NCI-H187 treated with DMSO at 0.1 percent for 48 hours (cell line): ENCODE measurements at places on chromosomes 16 and 17.

GRCh38 chr17:8870406-8871040, 3.0 kb upstream of the PIK3R6 start:
- DNase-seq, result no peak

DNA sequence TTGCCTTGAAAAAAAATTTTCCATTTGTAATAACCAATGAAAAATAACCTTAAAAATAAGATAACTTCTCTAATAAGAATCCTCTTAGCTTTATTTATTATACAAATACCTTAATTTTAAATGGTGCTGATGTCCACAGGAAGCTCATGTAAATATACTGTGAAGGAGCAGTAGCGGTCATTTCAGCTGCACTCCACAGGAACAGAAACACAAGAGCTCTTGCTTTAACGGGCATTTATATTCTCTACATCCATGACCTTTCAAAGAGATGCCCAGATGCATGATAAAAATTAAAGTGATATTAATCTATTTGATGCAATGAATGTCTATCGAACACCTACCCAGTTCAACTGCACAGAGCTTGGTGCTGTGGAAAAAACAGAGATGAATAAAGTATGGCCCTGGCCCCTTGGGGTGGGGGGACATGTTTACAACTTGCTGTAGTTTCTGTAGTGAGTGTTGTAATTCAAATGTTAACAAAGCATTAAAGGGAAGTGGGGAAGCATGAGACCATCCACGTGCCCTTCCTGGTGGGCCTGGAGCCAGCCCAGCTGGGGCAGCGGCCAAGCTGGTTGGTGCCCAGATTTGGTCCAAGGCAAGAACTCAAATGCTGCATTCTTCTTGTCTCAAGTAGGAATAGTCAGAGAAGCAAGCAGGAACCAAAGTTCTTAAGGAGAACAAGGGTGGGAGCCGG, 47.9 kb downstream of the IQCK start:
- no peak for DNase-seq

DNA sequence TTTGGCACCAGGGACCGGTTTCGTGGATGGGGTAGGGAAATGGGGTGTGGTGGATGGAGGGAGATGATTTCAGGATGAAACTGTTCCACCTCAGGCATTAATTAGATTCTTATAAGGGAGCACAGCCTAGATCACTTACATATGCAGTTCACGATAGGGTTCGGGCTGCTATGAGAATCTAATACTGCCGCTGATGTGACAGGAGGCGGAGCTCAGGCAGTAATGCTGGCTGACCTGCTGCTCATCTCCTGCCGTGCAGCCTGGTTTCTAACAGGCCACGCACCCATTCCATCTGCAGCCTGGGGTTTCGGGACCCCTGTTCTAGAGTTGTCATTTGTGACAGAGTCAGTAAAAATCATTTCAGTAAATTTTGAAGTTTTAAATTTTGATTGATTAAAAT, 99.7 kb downstream of the CHD9 start:
- DNase-seq, result no peak

- no peak for DNase-seq
These were observed 107.9 kb downstream of the AIPL1 start for GRCh38 chr17:6327007-6327406.

DNA sequence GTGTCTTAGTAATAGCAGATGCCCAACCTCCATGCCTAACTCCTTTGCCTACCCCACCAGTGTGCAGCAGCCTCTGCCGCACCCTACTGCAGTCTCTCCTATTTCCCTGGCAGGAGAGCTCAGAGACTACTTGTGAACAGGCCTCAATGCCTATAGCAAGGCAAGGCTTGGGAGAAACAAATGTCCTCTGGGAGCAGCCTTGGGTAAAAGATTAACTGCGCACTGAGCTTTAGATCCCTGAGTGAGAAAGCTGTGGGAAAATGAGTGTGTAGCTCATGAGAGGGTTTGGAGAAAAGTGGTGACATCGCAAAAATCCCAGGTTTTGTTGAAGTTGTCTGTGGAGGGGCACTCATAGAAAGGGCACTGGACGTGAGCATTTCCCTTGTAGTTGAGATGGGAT, 335.8 kb downstream of the WWOX start:
- DNase-seq, result no peak

DNA sequence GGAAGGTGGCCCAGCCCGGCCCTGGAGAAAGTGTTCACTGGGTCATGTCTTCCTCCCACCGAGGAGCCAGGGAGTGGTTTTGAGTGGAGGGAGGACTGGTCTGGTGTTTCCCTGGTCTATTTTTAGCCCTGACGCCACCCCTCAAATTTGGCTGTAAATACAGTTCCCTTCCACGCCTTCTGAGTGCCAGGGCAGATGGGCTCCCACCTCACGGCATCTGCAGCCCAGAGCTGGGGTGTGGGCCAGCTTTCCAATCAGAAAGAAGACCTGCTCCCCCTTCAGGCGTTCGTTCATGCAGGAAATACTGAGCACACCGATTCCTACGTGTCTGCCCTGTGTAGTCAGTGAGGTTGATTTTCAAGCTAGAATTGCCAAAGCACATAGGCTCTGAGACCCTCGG, 53.7 kb downstream of the SNX20 start:
- no peak for DNase-seq

GRCh38 chr17:57782062-57782490, 37.0 kb upstream of the CCDC182 start:
- no peak for DNase-seq

DNA sequence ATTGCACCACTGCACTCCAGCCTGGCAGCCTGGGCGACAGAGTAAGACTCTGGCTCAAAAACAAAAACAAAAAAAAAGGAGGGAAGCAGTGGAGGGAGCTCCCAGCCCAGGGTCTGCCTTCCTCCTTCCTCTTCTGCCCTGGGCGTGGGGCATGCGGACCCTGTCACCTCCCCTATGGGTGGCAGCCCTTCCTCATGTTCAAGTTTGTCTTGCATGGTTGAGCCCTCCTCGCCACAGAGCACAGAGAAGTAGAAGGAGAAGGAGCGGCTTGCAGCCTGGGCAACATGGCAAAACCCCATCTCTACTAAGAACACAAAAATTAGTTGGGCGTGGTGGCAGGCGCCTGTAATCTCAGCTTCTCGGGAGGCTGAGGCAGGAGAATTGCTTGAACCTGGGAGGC, 21.4 kb upstream of the TIMP2 start:
- DNase-seq, result no peak

- DNase-seq, result no peak
These were observed 382.3 kb upstream of the EEF2KMT start for GRCh38 chr16:5479926-5480325.

DNA sequence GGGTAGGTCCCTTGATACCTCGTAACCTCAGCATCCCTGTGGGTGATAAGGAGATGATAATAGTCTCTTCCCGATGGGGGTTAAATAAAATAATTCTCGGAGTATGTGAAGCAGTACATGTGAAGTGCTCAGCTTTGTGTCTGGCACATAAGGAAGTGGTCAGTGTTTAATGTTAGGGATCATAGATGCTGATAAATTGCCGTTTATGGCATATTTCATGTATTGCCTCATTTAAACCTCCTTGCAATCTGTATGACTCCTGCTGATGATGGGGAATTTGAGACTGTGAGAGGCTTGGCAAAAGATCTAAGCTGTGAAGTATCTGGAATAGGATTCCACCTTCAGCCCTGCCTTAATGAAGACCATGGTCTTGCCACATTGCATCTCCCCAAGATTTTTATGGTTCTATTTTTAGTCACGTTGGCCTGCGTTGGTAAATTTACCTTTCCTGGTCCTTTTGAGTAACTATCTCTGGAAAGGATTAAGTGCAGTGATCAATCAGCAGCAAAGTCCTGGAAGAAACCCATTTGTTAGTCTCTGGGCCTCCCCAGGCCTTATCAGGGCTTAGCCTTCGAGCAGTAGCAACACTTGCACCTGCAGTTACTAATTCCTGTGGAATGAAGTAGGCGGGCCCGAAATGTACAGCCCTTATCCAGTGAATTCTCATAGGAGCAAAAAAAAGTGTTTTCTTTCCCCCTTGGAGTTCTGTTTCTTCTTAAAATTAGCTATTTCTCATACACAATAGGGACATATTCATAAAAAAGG, 144.9 kb downstream of the WWOX start:
- DNase-seq, result no peak

GRCh38 chr16:2770057-2770951, 6.8 kb downstream of the ELOB start:
- DNase-seq, result no peak

- DNase-seq, result no peak
These were observed 20.5 kb downstream of the XYLT1 start for GRCh38 chr16:17450291-17450690.

- no peak for DNase-seq
These were observed 4.1 kb upstream of the ARL5C start for GRCh38 chr17:39170109-39170508.

- no peak for DNase-seq
These were observed 314 bp upstream of the ITGA2B start for GRCh38 chr17:44389723-44390202.

DNA sequence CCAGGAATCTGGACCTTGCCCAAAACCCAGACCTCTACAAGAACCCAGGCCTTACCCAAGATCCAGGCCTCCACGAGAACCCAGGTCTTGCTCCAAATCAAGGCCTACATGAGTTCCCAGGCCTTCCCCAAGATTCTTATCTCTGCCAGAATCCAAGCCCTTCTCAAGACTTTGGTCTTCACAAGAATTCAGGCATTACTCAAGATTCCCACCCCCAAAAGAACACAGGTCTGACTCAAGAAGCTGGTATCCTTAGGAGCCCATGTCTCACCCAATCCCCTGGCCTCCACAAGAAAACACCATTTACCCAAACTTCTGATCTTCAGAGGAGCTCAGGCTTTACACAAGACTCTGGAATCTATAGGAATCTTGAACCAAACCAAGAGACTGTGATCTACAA, 2.6 kb downstream of the SPEM3 start:
- no peak for DNase-seq

- no peak for DNase-seq
These were observed 139.3 kb upstream of the IRX3 start for GRCh38 chr16:54425681-54426552.

- no peak for DNase-seq
These were observed 1.3 kb downstream of the ADGRG1 start for GRCh38 chr16:57629516-57630406.

- no peak for DNase-seq
These were observed 56.4 kb upstream of the IRX3 start for GRCh38 chr16:54342966-54343365.

- DNase-seq, result no peak
These were observed 880 bp downstream of the SARM1 start for GRCh38 chr17:28372203-28372944.

DNA sequence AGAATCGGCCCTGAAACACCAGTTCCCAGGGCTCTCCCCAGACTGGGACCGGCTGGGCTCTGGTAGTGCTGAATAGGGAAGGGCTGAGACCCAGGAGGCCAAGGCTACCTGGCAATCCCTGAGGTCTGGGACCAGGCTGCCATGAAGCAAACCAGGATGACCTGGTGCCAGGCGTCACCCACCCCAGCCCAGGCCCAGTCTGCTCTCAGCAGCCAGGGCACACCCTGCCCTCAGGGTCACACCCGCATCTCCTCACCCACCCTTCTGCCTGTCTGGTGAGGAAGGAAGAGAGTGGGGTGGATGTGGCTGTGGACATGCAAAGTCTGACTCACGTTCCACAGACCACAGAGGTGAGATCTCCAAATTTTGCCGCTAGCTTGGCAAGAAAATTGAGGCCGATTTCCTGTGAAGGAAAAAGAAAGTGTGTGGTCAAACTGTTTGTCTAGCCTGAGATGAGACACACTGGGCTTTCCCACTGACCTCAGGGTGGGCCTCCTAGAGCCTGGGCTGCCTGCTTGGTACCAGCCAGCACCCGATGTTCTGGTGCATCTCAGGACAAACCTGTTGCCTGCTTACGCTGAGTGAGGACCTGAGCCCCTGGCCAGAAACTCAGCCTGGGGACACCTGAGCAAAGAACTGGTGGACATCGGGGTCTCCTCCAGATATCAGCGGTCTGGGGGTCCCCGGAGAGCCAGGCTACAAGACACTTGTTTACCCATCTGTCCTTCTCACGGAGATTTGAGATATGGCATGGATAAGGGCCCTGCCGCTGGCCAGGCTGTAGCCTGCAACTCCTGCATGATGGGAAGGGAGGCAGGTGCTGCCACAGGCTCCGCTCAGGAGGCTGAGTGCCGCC, 6.3 kb upstream of the RAB37 start:
- DNase-seq, result no peak

GRCh38 chr16:979859-980594, 1.5 kb upstream of the SOX8 start:
- DNase-seq, result no peak

- DNase-seq, result no peak
These were observed 5.8 kb downstream of the THRA start for GRCh38 chr17:40068584-40068916.

- DNase-seq, result no peak
These were observed 27.5 kb upstream of the MTSS2 start for GRCh38 chr16:70713342-70713741.

DNA sequence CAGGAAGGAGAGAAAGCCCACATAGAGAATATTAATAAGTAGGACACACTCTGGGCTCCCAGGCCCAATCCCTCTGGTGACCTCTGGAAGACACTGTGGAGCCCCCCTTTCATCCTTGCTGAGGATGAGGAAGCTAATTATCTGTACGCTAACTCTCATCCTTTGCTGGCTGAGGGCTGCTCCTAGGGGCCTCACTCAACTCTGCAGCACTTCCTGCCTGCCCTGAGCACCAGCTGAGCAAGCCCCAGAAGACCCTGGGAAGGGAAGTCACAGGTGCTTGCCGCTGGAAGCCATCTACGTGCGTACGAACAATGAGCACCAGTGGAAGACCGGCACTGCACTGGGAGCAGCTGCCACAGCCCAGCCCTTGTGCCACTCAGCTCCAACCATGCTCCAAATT, 145.8 kb upstream of the CDH5 start:
- DNase-seq, result no peak

DNA sequence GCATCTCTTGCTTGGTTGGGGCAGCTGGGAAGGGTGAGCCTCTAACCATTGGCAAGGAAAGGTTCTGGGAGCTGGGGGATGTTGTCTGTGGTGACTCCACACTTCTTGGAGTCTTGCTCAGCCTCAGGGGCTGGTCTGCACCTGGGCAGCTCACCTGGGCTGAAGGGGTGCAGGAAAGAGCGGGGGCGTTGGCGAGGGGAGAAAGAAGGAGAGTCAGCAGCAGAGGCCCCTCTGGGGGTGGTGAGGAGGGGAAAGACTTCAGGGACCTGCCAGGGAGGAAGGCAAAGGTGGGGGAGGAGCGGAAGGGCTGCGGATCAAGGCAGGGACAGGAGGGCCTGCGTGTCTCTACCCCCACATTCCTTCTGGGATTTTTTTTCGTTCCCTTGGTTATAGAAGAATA, 47.7 kb downstream of the CCDC42 start:
- DNase-seq, result no peak

DNA sequence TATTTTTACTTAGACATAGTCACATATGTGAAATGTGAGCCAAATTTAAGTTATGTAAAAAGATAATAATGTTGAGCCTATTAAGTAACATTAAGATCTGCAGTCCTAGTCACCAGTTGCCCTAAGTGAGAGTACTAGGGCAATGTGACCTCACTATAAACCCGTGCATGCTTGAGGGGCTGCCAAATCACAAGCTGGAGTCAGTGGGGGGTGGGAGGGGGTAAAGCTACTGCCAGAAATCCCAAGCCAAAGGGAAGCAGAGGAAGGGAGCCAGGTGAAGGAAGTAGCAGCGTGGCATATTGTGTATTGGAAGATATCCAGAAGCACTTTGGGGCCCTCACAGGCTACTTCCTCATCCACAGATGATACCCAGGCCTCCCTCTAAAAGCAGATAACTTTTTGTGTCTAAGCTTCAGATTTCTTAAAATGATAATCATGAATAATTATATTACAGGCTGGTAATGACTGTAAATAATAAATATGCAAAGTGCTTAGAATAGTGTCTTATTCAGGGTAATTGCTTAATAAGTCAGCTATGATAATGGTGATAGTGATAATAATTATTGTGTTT, 134.1 kb downstream of the CA10 start:
- no peak for DNase-seq

- no peak for DNase-seq
These were observed 22.4 kb upstream of the BCO1 start for GRCh38 chr16:81216114-81216513.
